CD4-positive, alpha-beta T cell treated with Interferon alpha-2 for 1 hour (primary cell): ENCODE measurements at places on chromosomes 6 and 20.

- DNase-seq: no peak
Observed at GRCh38 chr6:52657870-52658269, 13.0 kb upstream of the TMEM14A start.

GRCh38 chr20:8246153-8246552, 114.1 kb downstream of the PLCB1 start:
- no peak for DNase-seq

DNA sequence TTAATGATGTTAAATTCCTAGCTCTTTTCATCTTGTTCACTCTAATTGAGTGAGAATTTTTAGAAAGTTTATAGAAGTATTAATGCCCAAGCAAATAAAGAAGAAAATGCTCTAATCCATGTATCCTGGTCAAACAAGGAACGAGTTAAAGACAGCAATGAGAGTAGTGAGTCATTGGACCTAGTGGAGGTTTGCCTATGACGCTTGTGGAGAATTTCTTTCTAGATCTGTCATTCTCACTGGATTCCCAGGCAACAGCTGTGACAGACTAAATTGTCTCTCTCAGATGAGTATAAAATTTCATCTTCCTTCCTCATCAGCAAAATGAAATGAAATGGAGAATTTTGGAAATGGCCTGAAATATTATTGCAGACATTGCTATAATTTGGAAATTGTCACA, 127.9 kb downstream of the COL19A1 start:
- no peak for DNase-seq

- DNase-seq: peak; percentile 41
Observed at GRCh38 chr6:33840048-33840926, 36.5 kb upstream of the MLN start.

DNA sequence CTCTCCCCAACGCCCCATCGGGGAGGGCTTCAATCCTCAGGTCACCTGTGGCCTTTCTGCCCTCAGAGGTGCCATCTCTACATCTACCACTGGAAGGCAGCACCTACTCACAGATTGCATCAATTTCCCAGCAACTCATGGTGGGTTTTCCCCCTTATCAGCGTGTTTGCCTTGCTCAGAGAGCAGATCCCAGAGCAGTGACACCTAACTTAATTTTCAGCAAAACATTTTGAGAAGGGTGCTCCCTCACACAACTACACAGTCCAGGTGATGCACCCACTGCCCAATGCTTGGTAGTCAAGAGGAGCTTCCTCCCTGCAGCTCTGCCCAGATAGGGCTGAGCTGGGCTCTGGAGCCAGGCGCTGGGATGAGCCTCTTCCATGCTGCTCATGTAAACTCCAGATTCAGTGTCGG, 48.2 kb downstream of the PLG start:
- DNase-seq: peak; percentile 4

GRCh38 chr6:157761926-157762325, 61.1 kb upstream of the SNX9 start:
- DNase-seq: no peak

DNA sequence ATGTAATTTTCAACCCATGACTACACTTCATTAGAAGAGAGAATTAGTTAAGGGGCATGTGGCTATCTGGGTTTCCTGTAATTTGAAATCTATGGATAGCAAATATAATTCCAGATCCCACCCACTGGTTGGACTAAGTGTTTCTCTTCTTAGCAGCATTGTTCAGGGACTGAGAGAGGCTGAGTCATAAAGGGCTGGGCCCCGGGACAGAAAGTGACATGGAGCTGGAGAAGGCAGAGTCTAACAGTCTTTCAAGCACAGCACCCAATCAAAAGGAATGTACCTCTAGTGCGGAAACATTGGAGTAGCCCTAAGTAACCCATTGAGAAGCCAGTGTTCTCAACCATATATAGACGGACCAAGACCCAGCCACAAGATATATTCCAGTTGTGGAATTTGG, 363.9 kb downstream of the DHX35 start:
- DNase-seq: no peak

- DNase-seq: no peak
Observed at GRCh38 chr20:40925829-40926510, 102.7 kb upstream of the TOP1 start.

DNA sequence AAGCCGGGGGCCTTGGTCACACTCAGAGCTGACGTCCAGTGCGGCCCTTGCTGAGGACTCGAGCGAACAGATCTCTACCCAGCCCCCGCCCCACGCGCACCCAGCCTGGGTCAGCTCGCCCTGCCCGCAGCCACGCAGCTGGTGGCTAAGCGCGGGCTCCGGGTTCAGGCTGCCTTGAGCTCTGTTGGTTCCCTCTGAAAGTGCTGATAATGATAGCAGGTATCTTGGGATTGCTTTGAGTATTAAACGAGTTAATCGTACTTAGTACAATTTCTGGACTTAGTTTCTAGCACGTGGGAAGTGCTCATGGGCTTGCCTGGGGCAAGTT, 88.1 kb upstream of the TGM3 start:
- no peak for DNase-seq

GRCh38 chr20:1281279-1282057, 15.4 kb downstream of the SNPH start:
- DNase-seq: no peak

GRCh38 chr20:46573234-46573633, 22.8 kb upstream of the OCSTAMP start:
- no peak for DNase-seq

DNA sequence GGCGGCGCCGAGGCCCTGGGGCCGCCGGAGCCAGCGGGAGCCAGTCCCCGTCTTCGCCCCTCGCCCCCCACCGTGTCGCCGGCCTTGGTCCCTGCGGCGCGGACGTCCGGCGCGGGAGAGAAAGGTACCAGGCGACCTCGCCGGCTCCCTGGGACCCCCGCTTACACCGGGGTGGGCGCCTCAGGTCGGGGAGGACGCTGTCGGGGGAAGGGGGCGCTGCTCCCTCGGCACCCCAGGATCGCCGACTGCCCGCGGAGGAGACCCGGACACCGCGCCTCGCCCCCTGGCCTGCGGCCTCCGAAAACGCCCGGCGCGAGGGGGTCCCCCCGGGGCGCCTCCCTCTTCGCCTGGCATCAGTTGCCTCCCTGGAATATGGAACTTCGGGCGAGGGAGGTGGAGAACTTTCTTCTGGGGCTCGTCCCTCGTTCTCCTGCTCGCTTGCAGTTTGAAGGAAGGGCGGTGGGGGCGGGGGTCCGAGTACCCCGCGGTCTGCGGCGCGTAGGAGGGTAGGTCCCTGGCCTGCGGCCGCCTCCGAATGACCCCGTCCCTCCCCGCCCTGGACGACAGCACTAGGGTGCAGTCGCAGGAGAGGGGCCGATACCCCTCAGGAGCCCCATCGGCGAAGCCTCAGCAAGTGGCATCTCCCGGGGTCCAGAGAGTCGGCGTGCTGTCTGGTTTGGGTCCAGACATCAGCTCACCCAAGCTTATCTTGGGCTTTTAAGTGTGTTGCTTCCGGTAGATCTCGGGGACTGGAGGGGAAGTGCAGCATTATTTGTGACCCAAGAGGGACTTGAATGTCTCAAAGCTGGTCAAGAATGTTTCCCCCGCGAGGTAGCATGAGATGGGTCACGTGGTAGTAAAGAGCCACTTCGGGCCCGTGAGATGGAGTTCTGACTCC, 549 bp downstream of the ANKRD6 start:
- peak; percentile 41 for DNase-seq

DNA sequence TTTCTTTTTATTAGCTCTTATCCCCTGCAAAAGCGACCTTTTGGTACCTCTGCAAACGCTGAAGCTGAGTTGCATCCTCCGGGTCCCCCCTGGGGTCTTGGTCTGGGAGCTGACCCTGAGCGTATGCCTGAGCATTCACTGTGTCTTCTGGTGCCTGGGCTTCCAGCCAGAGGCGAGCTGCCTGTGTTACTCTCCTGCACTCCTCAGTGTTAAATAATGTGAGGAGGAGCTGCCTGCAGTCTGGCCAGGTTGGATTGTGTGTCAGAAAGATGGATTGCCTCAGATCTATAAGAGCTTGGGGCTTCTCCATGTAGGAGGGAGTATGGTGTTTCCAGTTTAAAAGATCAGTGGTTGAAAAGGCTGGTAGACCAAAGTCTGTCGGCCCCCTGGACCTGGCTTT, 8.7 kb upstream of the GMPR start:
- DNase-seq: no peak

DNA sequence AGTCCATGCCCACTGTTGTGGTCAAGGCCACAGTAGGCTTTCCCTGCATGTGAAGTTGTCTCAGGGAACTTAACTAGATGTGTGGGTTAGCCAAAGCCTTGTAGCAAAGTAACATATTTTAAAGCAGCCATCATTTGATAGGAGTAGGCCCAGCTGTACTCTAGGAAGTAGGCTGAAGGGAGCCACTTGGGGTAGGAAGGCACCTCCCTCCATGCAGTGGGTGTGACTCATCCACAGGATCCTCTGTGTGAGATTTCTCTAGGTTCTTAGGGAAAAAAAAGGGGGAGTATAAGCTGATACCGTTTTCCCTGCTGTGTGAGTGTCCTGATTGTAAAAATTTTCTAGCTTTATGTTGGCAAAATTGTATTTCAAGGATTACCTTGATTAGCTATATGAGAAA, 44.7 kb downstream of the VAPB start:
- DNase-seq: no peak

GRCh38 chr6:47438481-47439347, 38.9 kb upstream of the CD2AP start:
- DNase-seq: peak; percentile 5

GRCh38 chr6:1104988-1105670, 206.8 kb upstream of the FOXQ1 start:
- DNase-seq: no peak

DNA sequence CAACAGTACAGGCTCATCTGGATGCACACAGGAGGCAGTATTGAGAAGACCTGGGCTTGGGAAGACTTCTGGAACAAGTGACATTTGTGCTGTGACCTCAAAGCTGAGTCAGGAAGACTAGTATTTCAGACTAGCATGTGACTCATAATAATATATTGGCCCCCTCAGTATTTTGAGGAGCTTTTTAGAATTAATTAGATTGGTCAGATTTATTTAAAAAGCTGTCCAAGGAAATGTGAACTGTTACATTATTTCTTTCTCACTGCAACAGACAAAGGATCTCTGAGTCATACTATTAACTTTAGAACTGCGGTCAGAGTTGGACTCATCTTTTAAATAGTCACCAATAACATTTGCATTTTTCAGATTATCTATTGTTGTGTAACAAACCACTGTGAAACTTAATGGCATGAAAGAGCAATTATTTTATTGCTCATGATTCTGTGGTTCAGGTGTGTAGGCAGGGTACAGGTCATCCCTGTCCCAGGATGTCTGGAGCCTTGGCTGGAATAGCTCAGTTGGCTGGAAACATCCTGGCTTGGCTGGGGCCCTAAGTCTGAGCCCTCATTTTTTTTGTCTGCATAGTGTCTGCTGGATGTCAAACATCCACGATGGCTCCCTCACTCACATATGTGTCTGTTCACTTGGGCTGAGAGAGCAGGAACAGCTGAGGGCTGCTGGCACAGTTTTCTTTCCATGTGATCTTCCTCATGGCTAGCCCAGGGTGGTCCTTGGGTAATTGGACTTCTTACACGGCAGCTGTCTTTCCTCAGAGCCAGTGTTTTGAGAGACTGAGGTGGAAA, 46.9 kb downstream of the MAP3K4 start:
- DNase-seq: no peak

DNA sequence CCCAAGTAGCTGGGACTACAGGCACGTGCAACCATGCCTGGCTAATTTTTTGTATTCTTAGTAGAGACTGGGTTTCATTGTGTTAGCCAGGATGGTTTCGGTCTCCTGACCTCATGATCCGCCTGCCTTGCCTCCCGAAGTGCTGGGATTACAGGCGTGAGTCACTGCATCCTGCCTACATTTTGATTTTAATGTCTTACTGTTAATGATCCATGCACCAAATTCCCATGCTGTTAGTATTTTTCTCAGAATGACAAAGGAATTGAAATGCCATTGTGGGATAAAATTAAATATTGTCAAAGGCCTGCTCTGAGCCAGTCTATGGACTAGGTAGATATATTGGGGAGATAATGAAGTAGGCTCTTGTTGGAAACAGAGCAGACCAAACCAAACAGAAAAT, 28.2 kb downstream of the CBFA2T2 start:
- no peak for DNase-seq

- DNase-seq: no peak
Observed at GRCh38 chr20:45779011-45779915, 12.4 kb downstream of the WFDC3 start.

DNA sequence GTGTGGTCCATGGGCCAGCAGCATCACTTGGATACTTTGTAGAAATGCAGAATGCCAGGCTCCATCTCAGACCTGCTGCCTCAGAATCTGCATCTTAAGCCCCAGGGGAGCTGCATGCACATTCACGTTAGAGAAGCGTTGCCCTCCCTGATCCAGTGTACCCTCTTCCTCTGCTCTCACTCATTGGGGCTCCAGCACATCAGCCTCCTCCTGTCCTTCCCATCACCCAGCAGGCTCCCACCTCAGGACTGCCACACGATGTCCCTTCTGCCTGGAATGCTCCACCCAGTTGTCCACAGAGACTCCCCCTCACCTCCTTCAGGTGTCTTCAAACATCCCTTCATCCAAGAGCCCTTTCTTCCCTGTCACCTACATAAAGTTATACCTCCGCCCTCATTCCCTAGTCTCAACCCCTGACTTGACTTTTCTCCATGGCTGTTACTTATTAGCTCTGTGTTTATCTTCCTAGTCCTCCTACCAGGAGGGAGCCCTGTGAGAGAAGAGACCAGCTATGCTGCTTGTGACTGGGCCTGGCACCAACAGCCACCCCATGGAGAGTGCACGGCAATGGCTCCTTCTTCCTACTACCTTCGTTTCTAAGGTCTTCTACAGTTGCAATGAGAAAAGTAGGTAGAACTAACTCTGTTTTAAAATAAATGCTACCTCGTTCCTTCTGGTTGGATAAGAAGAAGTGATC, 3.3 kb upstream of the ACSS1 start:
- DNase-seq: no peak

GRCh38 chr20:611047-611842, 1.1 kb upstream of the TCF15 start:
- DNase-seq: no peak

DNA sequence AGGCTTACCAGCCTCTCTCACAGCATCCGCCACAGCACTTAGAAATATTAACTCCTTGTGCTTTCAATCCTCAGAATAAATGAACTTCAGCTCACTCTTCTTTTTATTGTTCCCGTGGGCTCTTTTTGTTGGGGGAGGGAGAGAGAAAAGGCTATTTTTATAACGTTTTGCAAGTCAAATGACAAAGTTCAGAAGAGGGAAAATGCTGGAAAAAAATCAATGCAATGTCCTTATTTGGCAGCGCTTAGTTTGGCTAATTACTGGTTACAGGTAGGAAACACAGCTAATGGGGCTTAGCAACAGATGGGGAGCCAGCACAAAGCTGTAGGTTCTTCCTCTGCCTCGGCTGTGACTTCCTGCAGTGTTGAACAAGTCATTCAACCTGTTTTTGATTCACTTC, 1067.0 kb upstream of the MAP3K7 start:
- no peak for DNase-seq

GRCh38 chr6:52009466-52010140, 77.8 kb downstream of the PKHD1 start:
- no peak for DNase-seq

GRCh38 chr6:153800580-153801188, 238.4 kb upstream of the OPRM1 start:
- no peak for DNase-seq

GRCh38 chr6:168109171-168109570, 30.2 kb upstream of the FRMD1 start:
- no peak for DNase-seq

GRCh38 chr6:39426073-39426456, 103.6 kb upstream of the KCNK16 start:
- no peak for DNase-seq
